ENCODE measurements at places on chromosomes 2 and 18. TPM values are rescaled to one million over a fixed set of nuclear protein-coding genes. Genes with fewer than 3 reads are reported as not detected.
A peak's percentile ranks its signal among the peaks of the same experiment; 100 is the strongest.

SLC9A4 gene
- not detected for polyA plus RNA-seq

GRCh38 chr2:191804766-191805165 lies 42.1 kb downstream of the CAVIN2 start:
- no peak overlapping the region for H3K4me3 ChIP-seq
- H3K36me3 ChIP-seq: no peaks in the 10 kb centered on the region
- H3K4me1 ChIP-seq: no peaks in the 10 kb centered on the region
- peaks cover 19% of the 10 kb centered on the region for H3K27me3 ChIP-seq

- peaks cover 30% of the 10 kb centered on the region for H3K36me3 ChIP-seq
- no peaks in the 10 kb centered on the region for H3K27me3 ChIP-seq
- no peak overlapping the region for H3K4me3 ChIP-seq
- DNase-seq: no peak
- H3K4me1 ChIP-seq: no peaks in the 10 kb centered on the region
- H3K27ac ChIP-seq: no peak overlapping the region
Measured at GRCh38 chr2:17689010-17689409, 64.6 kb downstream of the SMC6 start.

TUBA4B gene
- not detected for polyA plus RNA-seq

GRCh38 chr2:227228061-227228667 lies 63.7 kb downstream of the COL4A3 start:
- H3K27ac ChIP-seq: no peak overlapping the region
- no peak overlapping the region for H3K4me3 ChIP-seq

DNA sequence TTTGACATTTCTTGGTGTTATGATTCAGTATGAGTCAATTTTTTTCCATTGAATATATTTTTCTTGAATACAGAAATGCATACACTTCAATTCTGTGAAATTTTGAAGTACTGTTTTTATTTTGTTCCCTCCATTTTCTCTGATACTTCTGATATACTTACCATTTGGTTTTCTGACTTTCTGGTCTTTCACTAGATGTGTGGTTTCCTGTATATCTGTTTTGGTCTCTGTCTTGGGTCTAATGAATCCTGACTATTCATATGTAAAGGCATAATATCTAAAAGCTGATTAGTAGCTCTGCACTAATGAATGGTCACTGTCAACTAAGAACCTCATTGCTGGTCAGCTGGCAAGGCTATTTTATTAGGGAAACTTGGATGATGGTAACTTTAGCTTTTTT lies 345.6 kb downstream of the GRB14 start:
- H3K27me3 ChIP-seq: no peaks in the 10 kb centered on the region
- H3K4me3 ChIP-seq: no peak overlapping the region
- no peaks in the 10 kb centered on the region for H3K4me1 ChIP-seq

- H3K27me3 ChIP-seq: peaks cover 3% of the 10 kb centered on the region
- no peak overlapping the region for H3K4me3 ChIP-seq
- H3K27ac ChIP-seq: no peak overlapping the region
Measured at GRCh38 chr2:200225951-200226350, 80.5 kb upstream of the SPATS2L start.

- no peaks in the 10 kb centered on the region for H3K36me3 ChIP-seq
- H3K4me3 ChIP-seq: peak overlapping the region; percentile 89
- no peak for DNase-seq
- H3K27me3 ChIP-seq: peaks cover 9% of the 10 kb centered on the region
- H3K27ac ChIP-seq: no peak overlapping the region
Measured at GRCh38 chr2:68318914-68319397, 793 bp downstream of the CNRIP1 start.

- no peaks in the 10 kb centered on the region for H3K4me1 ChIP-seq
- no peak for DNase-seq
- H3K27ac ChIP-seq: no peak overlapping the region
Measured at GRCh38 chr2:610491-610890, 66.7 kb downstream of the TMEM18 start.

DNA sequence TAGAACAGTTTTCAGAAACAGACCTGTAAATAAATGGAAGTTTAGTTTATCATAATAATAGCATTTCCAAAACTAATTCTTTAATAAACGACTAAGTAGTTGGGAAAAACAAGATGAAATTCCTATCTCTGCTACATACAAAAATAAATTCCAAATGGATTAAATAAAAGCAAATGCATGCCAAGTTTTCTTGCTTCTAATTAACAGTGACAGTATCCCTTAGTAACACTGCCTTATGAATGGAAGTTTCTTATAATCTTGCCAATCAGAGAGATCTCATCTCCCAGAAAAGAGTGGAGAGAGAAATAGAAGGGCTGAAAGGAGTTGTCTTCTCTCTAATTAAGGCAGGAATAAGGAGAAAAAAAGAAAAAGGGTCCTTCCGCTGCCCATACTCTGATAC lies 133.9 kb downstream of the GFPT1 start:
- no peaks in the 10 kb centered on the region for H3K4me1 ChIP-seq
- no peak overlapping the region for H3K4me3 ChIP-seq
- H3K27me3 ChIP-seq: peaks cover 7% of the 10 kb centered on the region

DNA sequence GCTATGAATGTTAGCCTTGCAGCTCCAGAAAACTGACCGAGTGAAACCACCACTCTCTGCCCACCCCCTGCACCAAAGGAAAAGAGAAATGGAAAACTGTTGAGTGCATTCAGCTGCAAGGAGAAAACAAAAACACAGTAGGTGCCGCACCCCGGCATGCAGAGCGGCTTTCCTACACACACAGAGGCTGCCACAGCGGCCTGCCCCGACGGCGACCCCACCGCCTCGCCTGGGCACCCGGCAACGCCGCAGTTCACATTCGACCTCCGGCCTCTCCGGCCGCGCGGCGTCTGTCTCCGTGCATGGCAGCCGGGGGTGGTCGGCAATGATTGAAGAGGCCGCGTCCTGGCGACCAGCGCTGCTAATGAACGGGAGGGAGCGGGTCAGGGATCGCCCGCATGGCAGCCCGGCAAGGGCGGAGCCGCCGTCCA lies 417.1 kb upstream of the SALL3 start:
- H3K27ac ChIP-seq: no peak overlapping the region
- H3K4me3 ChIP-seq: no peak overlapping the region
- H3K36me3 ChIP-seq: no peaks in the 10 kb centered on the region
- no peaks in the 10 kb centered on the region for H3K4me1 ChIP-seq
- no peak for DNase-seq

ITGB6 gene
- not detected for polyA plus RNA-seq

GRCh38 chr18:8703092-8703709 lies 2.2 kb upstream of the MTCL1 start:
- peaks cover 34% of the 10 kb centered on the region for H3K27me3 ChIP-seq
- peaks cover 15% of the 10 kb centered on the region for H3K4me1 ChIP-seq
- H3K36me3 ChIP-seq: peaks cover 3% of the 10 kb centered on the region
- H3K4me3 ChIP-seq: peak overlapping the region; percentile 30
- DNase-seq: no peak
- no peak overlapping the region for H3K27ac ChIP-seq

DNA sequence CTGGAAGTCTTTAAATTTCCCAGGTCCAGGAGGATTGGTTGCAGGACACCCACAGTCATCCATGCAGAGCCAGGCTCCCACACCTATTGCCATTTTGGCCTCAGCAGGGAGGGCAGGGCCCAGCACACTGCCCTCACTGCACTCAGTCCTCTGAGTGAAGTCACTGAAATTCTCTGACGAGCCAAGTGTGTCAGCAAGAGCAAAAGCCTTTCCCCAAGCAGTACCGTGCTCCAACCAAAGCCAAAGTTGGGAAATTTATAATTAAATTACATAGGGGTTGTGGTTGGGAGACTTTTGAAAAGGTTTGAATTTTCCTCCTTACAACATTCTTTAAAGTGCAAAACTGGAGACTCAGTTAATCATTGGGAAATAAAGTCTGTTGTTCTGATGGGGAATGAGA lies 98.5 kb upstream of the CD226 start:
- no peaks in the 10 kb centered on the region for H3K4me1 ChIP-seq
- peaks cover 38% of the 10 kb centered on the region for H3K36me3 ChIP-seq
- no peak overlapping the region for H3K4me3 ChIP-seq
- no peaks in the 10 kb centered on the region for H3K27me3 ChIP-seq
- DNase-seq: no peak
- no peak overlapping the region for H3K27ac ChIP-seq

GALR1 gene
- polyA plus RNA-seq: not detected

GRCh38 chr2:178195390-178196166 lies 1.3 kb downstream of the OSBPL6 start:
- DNase-seq: no peak
- no peak overlapping the region for H3K27ac ChIP-seq
- peak overlapping the region; percentile 68 for H3K4me3 ChIP-seq
- peaks cover 32% of the 10 kb centered on the region for H3K27me3 ChIP-seq

GLI2 gene
- polyA plus RNA-seq: not detected

EPB41L3 gene
- not detected for polyA plus RNA-seq

DNA sequence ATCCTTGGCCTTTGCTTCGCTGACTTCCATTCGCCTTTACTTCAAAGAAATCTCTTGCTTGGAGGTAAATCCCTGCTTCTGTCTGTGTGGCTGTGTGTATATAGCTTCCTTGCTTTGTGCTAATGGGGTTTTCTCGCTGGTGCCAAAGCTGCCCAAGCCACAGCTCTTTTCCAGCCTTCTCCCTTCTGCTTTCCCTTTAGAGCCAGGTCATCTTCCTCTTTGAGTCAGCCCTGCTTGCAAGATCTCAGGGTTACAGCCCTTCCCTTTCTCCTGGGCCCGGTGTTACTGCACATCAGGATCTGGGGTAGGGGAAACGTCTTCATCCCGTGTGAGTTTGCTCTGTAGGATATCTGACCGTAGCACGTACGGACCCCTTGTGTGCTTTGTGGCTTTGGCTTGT lies 19.1 kb downstream of the EIF4E2 start:
- no peaks in the 10 kb centered on the region for H3K27me3 ChIP-seq
- no peak for DNase-seq
- no peaks in the 10 kb centered on the region for H3K4me1 ChIP-seq
- no peak overlapping the region for H3K4me3 ChIP-seq
- H3K36me3 ChIP-seq: peaks cover 27% of the 10 kb centered on the region
- H3K27ac ChIP-seq: no peak overlapping the region

GRCh38 chr2:75499534-75499933 lies 61.2 kb downstream of the EVA1A start:
- H3K4me3 ChIP-seq: no peak overlapping the region
- H3K36me3 ChIP-seq: no peaks in the 10 kb centered on the region

- H3K27ac ChIP-seq: no peak overlapping the region
- no peak overlapping the region for H3K4me3 ChIP-seq
- peaks cover 30% of the 10 kb centered on the region for H3K4me1 ChIP-seq
- no peaks in the 10 kb centered on the region for H3K27me3 ChIP-seq
Measured at GRCh38 chr2:96955762-96956161, 30.6 kb downstream of the FAM178B start.

VIT gene
- polyA plus RNA-seq: 1.2 TPM

- H3K4me1 ChIP-seq: no peaks in the 10 kb centered on the region
- H3K27me3 ChIP-seq: peaks cover 1% of the 10 kb centered on the region
- H3K27ac ChIP-seq: no peak within 1 kb of the TSS
- no peak within 1 kb of the TSS for H3K4me3 ChIP-seq
- H3K36me3 ChIP-seq: peaks cover 4% of the 10 kb centered on the region
Measured at GRCh38 chr18:31102025-31102684, at the start of gene DSC2. Gene DSC2, minus strand, starts transcription at chr18:31102421. Its CDS starts 450 bp downstream, at chr18:31101971.

GRCh38 chr2:86224645-86225355 lies 25.5 kb downstream of the MRPL35 start:
- H3K36me3 ChIP-seq: no peaks in the 10 kb centered on the region
- no peak overlapping the region for H3K4me3 ChIP-seq
- H3K27me3 ChIP-seq: no peaks in the 10 kb centered on the region
- no peaks in the 10 kb centered on the region for H3K4me1 ChIP-seq

DNA sequence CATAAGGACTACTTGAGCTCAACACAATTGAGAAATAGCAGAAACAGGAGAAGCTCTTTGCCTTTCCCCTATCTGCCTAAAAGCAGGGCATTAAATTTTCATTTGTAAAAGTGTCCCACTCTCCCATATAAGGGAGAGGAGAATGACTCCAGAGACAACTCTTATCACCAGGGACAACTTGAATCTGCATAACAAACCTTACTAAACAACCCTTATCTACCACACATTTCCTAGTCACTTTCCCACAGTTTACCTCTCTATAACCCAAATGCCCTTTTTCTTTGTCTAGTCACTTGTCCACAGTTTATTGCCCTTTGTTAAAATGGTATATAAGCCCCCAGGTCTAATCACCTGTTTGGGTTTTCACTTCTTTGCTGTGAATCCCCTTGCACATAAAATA lies 37.5 kb upstream of the PPM1B start:
- H3K4me1 ChIP-seq: no peaks in the 10 kb centered on the region
- peaks cover 3% of the 10 kb centered on the region for H3K27me3 ChIP-seq
- no peak overlapping the region for H3K27ac ChIP-seq
- no peaks in the 10 kb centered on the region for H3K36me3 ChIP-seq

CYRIA gene
- polyA plus RNA-seq: 25.3 TPM

DNA sequence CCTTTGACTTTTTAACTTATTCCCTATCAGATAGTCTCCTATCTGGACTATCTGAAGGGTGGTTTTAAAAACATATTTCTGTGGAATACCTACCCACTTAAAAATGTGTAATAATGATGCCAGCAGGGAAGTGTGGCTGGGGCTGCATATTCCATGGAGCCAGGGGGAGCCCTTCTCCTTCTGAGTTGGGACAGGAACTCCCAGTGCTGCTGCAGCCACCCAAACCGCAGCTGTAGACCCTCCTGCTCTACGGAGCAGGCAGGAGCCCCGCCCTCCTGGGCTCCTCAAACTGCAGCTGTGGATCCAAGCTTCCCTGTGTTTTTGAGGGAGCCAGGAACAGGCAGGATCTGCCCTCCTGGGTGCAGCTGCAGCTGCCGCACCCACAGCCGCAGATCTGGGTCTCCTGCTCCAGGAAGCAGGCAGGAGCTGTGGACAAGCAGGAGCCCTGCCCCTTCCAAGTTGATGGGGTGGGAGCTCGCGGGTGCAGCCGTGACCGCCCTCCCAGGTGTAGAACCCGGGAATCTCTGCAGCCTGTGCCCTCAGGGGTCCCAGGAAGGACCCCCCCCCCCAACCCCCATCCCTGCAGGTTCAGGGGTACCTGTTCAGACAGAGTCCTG lies 57.8 kb downstream of the PDK1 start:
- H3K4me3 ChIP-seq: no peak overlapping the region
- H3K36me3 ChIP-seq: peaks cover 4% of the 10 kb centered on the region
- no peak for DNase-seq
- H3K27me3 ChIP-seq: no peaks in the 10 kb centered on the region

MC2R gene
- not detected for polyA plus RNA-seq
